ENCODE measurements at places on chromosomes 5 and 9.

- no peak for DNase-seq
Observed at GRCh38 chr5:134550271-134551214, 25.1 kb downstream of the JADE2 start.

- no peak for DNase-seq
Observed at GRCh38 chr9:124800306-124801259, 23.6 kb downstream of the OLFML2A start.

- DNase-seq = no peak
Observed at GRCh38 chr5:919356-920000, 26.8 kb downstream of the TRIP13 start.

DNA sequence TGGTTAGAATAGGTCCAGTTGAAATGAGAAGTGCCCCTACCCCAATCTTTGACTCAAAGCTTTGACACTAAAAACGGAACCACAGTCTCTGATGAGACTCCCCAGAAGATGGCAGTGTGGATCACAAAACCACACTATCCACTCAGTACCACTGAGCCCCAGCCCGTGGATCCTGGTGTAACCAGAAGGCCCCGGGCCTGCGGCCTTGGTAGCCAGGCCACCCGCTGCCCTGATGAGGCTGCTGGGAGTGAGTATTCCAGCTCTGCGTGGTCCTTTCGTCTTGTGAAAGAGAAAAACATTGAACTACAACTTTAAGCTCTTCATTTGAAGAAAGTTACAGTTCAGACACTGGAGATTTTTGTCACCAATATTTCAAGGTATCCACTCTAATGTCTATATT is 42.2 kb upstream of the FBP1 start:
- peak; percentile 18 for DNase-seq

GRCh38 chr5:59221769-59222168 is 638.9 kb downstream of the RAB3C start:
- DNase-seq = no peak

DNA sequence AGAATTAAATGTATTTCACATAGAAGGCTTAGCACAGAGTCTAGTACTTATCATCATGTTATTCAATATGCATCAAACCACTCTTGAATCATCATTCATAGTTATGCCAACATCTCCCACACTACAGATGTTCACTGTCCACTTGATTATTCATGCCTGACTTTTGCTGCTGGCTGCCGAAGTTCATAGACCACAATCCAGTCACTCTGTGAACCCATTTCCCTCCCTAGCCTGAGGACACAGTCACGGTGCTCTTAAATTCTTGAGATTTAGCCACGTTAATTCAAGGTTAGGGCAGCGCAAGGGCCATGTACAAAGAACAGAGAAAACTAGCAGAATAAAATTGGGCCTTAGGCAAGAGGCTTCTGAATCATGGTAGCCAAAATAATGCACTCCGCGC is 32.4 kb downstream of the ABCA1 start:
- no peak for DNase-seq

GRCh38 chr5:77641397-77641943 is 3.0 kb upstream of the OTP start:
- DNase-seq = no peak

- DNase-seq = no peak
Observed at GRCh38 chr9:126633881-126634558, 20.3 kb downstream of the LMX1B start.

- DNase-seq = no peak
Observed at GRCh38 chr5:24491490-24491889, 153.3 kb downstream of the CDH10 start.

- no peak for DNase-seq
Observed at GRCh38 chr9:134676361-134676760, 34.8 kb downstream of the COL5A1 start.

DNA sequence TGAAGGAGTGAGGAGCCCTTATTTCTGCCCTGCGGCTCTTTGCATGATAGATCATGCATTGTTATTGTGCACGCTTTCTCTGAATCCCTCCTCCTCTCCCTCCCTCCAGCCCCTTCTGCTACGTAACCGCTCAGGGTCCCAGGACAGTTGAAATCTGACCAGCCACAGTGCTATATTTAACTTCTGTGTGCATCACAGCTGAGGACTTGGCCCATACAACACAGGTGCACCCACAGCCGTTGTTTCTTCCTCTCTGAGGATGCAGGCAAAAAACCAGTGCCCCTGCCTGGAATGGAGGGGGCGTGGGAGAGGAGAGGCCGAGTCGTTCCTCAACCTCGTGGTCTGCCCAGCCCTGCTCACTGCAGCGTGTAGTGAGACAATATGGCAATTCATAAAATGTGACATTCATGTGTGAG is 335.6 kb upstream of the CLINT1 start:
- DNase-seq = no peak

GRCh38 chr9:221989-222776 is 7.5 kb downstream of the DOCK8 start:
- no peak for DNase-seq

DNA sequence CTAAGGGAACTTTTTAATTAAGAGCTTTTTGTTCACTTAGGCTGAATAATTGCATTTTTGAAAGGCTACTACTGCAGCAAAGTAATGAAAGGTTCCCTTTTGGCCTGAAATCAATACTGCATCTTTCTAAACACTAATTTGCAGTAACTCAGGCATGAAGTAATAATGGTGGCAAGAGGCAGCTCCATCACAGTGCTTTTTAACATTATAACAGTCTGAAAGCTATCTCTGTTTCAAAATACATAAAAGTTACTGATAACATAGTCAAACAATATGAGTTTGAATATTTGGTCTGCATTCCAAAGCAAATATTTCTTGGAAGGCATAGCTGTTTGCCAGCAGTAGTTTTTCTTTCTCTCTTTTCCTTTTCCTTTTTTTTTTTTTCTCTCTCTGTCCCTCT is 113.4 kb downstream of the FBN2 start:
- no peak for DNase-seq

GRCh38 chr5:123875561-123876275 is 363.7 kb downstream of the CSNK1G3 start:
- no peak for DNase-seq

GRCh38 chr9:131671133-131671520 is 68.7 kb downstream of the RAPGEF1 start:
- no peak for DNase-seq

DNA sequence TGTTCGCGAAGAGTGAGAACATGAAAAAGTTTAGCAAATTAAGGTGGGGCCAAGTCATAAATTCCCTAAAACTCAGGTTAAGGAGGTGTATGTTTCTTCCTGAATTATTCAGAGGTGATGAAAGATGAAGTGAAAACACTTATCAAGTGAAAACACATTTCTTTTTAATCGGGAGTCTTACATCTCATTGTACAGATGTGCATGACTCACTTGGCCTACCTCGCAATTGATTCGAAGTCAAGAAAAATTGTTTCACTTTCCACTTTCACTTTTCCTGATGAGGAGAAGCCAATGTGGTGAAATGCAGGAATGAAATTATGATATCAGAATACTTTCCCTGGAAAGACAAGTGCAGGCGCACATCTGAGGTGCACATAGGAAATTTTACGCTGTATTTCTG is 78.7 kb downstream of the SLC25A46 start:
- DNase-seq = no peak

- no peak for DNase-seq
Observed at GRCh38 chr5:111585946-111586345, 73.6 kb upstream of the STARD4 start.

DNA sequence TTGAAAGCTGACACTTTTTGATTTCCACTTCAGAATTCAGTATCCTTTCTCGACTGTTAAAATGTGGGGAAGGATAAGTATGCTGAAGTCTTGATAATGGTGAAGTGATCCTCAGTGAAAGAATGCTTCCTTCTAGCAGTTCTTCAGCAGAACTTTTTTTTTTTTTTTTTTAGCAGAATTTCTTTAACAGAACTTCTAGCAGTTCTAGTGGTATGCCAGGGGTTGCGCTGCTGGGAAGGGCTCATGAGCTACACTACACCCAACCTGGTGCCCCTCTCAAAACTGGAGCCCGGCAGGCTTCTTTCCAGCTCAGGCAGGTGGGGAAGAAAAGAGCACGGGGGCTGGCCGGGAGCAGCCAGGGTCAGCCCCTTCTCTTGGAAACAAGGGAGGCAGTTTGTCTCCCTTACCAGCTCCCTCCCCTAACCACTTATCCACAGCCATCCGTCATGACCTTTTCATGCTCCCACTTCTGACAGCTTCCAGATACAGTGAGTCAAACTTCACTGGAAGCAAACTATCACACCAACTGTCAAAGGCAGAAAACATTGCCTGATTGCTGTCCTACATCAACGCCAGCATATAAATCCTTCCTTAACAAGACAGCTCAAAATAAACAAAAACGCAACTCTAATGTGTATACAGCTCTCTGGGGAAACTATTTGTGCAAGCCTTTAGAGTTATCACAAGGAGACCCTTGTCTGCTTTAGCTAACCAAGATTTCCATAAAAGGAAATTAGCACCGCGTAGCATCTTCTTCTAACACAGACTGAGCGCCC is 211.5 kb downstream of the GAPVD1 start:
- no peak for DNase-seq

GRCh38 chr5:10202089-10202910 is 47.4 kb downstream of the ATPSCKMT start:
- no peak for DNase-seq

DNA sequence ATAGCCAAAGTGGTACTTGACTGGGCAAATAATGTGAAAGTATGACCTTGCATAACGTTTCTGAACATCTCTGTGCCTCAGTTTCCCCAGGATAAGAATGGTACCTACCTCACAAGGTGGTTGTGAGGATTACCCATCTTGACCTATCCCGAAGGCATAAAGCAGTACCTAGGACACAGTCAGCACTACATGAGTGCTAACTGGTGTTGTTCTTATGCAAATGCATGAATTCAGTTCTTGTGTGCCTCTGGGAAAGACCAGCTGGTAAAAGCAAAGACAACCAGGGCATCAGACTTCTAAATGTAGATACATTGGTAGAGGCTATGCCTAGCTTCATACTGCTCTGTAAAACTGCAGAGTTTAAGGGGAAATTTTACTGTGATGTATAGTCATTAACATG is 21.8 kb upstream of the TMEM252 start:
- DNase-seq = no peak

GRCh38 chr5:10315824-10316509 is 8.3 kb upstream of the CMBL start:
- no peak for DNase-seq

- DNase-seq = no peak
Observed at GRCh38 chr9:91905991-91906469, 44.0 kb downstream of the ROR2 start.

- no peak for DNase-seq
Observed at GRCh38 chr9:108245331-108245730, 610.5 kb downstream of the ACTL7B start.

- no peak for DNase-seq
Observed at GRCh38 chr5:74507370-74508005, 133.0 kb downstream of the ENC1 start.

- no peak for DNase-seq
Observed at GRCh38 chr5:165014439-165014838, 1509.0 kb downstream of the MAT2B start.

DNA sequence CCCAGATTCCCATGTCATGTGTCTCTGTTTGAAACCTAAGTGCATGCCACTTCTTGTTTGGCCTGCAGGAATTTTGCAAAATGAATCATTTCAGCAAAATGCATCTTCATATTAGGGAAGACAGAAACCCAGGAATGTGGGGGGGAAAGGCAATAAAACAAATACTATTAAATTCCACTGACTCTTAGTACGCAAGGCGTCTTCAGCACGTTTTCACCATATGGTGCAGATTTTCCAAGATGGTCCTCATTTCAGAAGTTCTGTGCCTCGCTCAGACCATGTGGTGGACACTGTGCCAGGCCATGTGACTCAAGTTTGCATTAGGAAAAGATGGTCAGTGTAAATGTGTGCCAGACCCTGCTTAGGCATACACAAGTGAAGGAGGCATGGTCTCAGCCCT is 184.0 kb downstream of the ACTL7B start:
- no peak for DNase-seq

DNA sequence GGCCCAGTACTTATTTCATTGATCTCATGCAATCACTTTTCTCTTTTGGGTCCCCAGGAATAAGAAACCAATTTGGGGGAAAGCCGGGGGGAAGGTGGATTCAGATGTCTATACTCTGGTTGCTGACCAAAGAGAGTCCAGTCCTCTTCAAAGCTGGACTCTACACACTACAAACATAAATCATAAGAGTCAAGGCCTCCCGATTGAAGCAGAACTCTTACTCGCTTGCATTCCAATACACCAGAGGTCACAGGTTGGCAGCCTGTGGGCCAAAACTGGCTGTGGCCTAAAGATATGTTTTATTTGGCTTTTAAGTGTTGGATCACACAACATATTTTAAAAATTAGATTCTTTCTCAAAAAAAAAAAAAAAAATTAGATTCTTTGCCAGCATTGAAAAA is 311.4 kb upstream of the MSX2 start:
- DNase-seq = no peak

- DNase-seq = no peak
Observed at GRCh38 chr5:147483961-147484707, 25.7 kb downstream of the DPYSL3 start.

- no peak for DNase-seq
Observed at GRCh38 chr5:175288048-175288621, 155.8 kb downstream of the DRD1 start.

DNA sequence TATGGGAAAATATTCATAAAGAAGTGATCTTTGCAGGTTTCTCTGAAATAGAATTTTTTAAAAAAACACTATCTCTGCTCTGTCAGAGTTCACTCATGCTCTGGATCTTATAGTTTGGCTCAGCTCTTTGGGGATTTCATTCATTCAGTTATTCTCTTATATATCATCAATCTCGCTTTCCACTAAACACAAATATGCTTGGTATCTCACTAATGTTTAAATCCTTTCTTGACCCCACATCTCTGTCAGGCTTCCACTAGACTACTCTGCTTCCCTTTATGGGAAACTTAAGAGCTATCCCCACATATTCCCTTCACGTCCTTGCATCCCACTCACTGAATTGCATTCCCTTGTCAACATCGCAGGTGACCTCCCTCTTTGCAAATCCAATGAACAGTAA is 396.1 kb downstream of the ENC1 start:
- no peak for DNase-seq

DNA sequence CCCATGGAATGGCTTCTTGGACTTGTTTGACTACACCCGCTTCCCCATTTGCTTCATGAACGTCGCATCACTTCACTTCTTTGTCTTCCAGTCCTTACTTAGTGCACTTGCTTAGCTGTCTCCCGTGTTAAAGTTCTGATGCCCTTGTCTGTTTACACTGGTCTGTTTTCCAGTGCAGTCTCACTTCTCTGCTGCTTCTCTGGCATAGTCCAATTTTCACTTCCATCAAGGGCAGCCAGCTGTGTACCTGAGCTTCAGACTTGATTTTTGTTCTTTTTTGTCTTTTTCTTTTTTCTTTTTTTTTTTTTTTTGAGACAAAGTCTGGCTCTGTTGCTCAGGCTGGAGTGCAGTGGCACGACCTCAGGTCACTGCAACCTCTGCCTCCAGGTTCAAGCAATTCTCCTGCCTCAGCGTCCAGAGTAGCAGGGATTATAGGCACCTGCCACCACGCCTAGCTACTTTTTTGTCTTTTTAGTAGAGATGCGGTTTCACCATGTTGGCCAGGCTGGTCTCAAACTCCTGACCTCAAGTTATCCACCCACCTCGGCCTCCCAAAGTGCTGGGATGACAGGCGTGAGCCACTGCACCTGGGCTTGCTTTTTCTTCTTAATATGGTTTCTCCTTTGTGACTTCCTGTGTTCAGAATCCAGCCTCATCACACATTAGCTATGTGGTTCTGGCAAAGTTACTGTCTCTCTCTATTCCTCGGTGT is 75.4 kb downstream of the LRRC70 start:
- DNase-seq = no peak

GRCh38 chr5:171650597-171650996 is 135.0 kb upstream of the SMIM23 start:
- DNase-seq = no peak

- no peak for DNase-seq
Observed at GRCh38 chr9:14640294-14640693, 52.9 kb downstream of the ZDHHC21 start.

- no peak for DNase-seq
Observed at GRCh38 chr9:132575811-132576210, 6.6 kb upstream of the BARHL1 start.

Data from stimulated activated CD4-positive, alpha-beta T cell treated with anti-CD3 and anti-CD28 coated beads, Interleukin-15, amount 100 ng/mL, for 1 hour (primary cell).